ENCODE measurements at places on chromosomes 11 and 22.

- DNase-seq: no peak
Measured at GRCh38 chr11:80293293-80293692, 852.5 kb upstream of the TENM4 start.

GRCh38 chr22:37044634-37045625, 6.6 kb upstream of the KCTD17 start:
- no peak for DNase-seq

GRCh38 chr22:41367039-41367679, 14.6 kb upstream of the TEF start:
- peak; percentile 86 for DNase-seq

DNA sequence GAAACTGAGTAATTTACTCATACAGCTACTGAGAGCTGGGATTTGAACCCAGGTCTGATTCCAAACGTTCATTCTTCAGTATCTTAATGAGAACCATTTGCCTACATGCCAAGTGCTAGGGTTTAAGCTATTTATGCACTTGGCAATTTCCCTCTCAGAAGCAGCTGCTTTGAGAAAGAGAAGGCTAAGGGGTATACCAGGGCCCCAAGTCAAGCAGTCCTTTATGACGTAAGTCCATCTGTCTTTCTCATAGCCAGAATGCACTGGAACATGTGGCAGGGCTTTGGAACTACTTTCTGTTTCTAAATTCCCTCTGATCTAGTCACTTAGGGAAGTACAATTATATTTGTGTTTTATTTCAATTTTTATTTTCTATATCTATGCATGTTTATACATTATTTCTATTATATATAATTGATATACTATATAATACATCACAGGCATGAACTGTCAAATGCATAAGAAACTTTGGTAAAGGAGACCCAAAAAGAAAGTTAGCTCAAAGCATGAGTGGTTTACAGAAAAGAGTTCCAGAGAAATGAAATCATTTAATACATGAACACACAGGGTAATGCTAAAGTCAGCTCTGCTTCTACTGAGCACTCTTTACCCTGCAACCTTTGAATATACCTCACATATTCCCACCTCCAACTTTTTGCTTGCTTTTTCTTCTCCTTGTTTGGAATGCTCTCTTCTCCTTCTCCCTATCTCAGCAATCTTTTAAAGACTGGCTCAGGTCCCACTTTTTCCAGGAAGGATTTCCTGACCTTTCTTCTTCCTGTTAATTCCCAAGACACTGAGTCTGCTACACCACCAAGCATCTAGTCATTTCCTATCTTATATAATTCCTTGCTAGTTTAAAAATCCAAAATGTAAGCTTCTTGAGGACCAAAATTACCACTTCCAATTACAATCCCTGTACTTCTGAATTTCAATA, 80.5 kb upstream of the GDPD4 start:
- DNase-seq: peak; percentile 40

DNA sequence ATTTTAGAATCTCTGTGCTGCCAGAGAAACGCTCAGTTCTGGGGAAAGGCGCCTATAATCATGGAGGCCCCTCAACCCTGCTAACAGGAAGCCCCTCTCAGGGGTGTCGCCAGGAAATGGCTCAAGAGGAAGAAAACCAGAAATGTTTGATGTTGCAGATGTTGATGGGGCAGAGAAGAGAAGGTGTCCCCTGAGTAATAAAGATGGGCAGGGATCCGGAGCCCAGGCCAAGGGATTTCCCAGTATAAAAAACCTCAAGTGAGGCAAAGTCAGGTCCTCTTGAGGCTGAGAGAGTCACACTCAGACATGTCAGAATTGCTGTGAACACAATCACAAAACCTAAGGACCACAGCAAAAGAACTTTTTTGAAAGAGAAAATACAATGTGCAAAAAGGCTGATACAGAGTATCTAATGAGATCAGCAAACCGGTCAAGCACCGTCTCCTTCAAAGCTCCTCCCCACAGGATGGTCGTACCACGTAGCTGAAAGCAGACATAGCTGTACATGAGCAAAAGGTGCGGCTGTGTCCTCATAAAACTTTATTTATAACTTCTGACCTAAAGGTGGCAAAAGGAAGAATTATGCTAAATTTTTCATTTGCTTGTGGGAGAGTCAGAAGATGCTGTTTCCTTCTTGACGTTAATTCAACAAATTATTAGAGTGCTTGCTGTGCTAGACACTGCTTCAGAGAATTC, 12.2 kb downstream of the MOV10L1 start:
- DNase-seq: no peak

DNA sequence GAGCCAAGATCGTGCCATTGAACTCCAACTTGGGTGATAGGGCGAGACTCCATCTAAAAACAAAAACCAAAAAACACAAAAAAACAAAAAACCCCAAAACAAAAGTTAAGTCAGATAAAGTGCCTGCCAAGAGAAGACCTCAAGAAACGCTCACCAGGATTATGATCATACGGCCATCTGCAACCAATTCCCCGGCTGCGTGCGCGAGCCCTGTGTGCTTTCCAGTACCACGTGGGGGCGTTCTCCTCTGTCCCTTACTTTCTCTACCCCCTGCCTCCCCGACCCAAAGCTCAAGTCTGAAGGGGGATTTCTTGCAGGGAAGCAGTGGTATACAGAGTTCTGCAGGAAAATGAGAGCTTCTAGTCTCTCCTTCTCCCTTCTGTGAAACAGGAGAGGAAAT, 10.5 kb upstream of the RPS19BP1 start:
- no peak for DNase-seq

- no peak for DNase-seq
Measured at GRCh38 chr11:17494019-17494418, 17.4 kb upstream of the ABCC8 start.

DNA sequence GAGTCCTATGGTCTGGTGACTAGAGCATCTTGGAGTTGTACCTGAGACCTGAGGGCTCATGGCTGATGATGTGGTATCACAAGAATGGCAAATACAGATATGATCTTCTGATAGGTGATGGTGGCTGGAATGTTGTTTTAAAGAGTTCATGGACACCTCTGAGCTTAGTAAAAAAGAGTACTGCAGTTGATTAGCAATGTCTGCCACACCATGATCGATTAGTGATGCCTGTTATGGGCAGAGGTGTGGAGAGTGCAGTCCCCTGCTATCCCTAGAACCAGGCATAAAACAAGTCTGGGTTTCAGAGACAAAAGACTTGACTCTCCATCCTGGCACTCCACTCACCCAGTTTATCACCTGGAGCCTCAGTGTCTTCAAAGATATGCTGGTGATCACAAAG, 1.4 kb upstream of the BATF2 start:
- no peak for DNase-seq

DNA sequence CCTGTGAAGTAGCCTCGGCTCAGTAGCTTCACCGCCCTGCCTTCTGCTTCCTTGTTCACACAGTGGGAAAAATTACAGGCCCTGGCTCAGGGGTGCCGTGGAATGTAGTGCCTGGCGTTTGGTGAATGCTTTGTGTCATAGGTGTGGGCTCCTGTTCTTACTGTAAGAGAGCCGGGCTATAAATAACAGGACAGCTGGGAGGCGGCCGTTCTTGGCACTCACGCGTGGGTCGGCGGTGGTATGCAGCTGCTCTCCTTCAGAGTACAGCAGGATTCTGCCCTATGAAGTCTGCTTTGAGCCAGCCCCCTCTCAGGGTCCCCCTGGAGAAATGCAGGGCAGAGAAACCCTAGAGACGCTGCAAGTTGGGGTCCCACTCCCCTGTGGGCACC, 84.2 kb downstream of the CTTN start:
- DNase-seq: no peak

DNA sequence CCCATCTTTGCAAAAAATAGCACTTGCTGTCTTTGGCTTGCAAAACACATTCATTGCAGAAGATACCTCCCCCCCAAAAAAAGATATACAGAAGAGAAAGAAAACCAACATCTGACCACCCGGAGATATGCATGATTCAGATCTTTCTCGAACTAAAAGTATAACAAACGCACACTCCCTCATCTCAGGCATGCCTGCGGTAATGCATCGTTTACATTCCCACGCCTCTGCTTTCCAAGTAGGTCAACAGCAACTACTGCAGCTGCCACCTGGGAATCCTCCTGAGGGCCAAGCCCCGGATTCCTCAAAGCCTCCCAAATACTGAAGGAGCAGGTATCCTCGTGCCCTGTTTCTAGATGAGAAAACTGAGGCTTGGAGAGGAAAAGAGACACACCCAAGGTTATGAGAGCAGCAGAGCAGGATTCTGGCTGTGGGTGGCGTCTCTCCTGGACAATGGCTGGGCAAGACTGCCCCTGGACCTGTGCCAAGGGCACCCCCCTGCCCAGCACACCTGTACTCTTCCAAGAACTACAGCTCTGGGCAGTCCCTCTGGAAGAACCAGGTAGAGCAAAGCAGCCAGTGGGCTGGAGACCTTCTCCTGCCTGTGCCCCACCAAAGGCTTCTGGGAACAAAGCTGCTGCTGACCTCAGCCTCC, 38.1 kb downstream of the NUP50 start:
- DNase-seq: peak; percentile 89

DNA sequence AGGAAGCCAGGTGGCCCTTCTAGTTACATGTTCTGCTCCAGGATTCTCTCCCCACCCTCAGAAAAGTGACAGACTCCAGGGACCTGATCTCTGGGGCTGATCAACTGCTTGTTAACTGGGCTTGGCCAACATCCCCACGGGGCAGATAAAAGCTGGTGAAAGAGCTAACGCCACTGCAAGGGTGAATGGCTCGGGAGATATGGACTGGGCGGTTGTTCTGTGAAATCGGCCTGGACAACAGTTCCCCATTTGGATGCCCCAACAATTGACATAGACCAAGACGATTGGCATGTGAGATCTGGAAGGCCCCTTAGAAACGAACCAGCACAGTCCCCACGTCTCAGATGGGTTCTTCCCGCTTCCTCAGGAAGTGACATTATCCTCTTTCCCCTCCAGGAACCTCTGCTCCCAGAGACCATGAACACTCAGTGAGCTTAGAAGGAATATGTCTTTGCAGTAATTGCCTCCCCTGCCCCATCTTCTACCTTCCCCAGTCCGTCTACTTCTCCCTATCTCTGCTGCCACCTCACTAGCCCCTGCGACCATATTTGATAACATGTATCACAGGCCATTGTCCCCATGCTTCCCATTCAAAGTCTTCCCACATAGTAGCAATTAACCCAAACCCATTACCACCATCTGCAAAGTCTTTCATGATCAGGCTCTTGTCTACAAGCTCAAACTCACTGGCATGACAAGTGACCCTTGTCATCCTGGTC, 5.6 kb upstream of the PRG2 start:
- DNase-seq: no peak

DNA sequence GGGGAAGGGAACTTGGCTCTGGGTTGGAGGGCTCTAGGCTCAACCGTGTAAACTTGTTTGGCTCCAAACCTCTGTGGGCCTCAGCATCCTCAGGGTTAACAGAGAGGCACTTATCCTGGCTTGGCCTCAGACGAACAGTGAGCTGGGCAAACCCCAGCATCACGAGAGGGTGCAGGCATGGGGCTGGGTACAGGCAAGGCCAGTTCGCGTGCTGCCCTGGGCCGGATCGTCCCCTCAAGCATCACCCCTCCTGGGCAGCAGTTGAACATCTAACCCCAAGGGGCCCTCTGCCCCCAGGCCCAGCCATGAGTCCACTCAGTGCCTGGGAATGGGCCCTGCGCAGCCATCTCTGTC, 1.9 kb downstream of the EHBP1L1 start:
- DNase-seq: no peak

DNA sequence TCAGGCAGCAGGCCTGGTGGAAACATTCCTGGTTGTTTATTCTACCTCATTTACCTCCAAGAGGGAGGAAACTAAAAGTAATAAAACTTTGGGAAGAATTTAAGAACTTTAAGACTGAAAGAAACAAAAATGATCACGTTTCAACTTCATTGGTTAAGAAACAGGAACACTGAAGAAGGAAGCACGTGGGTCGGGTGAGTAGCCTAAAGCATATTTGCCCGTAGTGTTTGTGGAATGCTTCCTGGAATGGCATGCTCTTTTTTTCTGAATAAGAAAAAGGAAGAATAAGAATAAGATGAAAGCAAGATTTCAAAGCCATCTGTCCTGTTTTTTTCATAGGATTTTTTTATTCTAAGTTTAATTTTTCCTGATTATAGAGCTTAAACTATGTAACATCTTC, 83.1 kb downstream of the WNT11 start:
- DNase-seq: peak; percentile 32

DNA sequence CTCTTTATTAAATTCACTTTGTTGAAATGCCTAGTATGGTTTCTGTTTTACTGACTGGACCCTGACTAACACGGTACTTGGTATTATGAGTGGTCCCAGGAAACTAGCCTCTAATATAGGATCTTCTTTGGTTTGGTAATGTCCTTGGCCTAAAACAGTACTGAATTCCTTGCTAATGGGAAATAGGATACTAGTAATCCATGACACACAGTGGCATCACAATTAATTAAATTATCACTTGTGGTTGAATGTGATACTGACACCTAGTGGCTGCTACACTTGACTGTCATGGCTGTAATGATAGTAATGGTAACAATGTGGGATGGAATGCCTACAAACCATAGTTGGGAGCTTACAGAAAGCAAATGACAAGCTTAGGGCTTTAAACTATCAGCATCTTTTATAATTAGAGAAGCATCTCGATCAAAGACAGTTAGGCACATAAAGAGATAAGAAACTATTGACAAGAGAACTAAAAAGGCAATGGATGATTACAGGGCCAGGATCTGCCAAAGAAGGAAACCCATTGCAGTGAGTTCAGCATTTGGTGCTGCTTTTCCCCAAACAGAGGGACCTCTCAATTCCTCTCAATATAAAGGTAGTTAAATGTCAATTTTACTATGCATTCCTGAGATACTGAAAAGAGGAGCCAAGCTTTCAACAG, 8.6 kb downstream of the DNHD1 start:
- DNase-seq: peak; percentile 77

- DNase-seq: no peak
Measured at GRCh38 chr11:47508240-47508957, 44.5 kb downstream of the CELF1 start.

GRCh38 chr22:41658869-41659268, 29.8 kb downstream of the SNU13 start:
- no peak for DNase-seq

GRCh38 chr11:1748636-1749394, 1.6 kb downstream of the IFITM10 start:
- peak; percentile 44 for DNase-seq

DNA sequence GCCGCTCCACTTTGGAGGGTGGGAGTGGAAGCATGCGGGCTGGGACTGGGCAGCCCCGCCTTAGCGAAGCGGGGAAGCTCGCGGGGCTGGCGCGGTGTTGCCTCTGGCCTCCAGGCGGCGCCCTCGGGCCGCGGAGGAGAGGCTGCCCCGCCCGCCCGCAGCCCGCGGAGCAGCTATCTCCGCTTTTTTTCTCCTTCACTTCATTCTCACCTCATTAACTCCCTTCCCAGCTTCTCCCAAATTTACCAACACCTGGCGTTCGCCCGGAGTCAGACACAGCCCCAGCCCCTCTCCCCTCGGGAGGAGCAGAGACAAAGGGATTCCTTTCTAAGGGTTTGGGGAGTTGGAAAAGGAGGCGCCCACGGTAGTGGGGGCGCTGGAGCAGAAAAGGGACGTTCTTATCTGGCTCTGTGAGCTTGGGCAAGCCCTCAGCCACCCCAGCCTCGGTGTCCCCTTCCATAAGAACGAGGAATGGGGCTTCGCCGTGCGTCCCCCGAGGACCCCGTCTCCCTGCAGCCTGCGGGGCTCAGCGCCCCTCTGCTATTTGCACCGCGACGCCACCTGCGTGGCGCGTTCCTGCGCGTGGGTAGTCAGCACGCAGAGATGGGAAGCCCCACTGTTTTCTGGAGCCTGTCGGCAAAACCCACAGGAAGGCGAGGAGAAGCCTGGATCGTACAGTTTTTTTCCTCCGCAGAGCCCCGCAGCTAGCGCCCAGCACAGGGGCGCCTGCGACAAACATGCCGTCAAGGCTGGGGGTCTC, 1.5 kb upstream of the WNT11 start:
- DNase-seq: peak; percentile 71
